ENCODE measurements at places on chromosomes 1 and 21.

GRCh38 chr1:22508329-22508728, 55.0 kb upstream of the EPHA8 start:
- no peak for DNase-seq

DNA sequence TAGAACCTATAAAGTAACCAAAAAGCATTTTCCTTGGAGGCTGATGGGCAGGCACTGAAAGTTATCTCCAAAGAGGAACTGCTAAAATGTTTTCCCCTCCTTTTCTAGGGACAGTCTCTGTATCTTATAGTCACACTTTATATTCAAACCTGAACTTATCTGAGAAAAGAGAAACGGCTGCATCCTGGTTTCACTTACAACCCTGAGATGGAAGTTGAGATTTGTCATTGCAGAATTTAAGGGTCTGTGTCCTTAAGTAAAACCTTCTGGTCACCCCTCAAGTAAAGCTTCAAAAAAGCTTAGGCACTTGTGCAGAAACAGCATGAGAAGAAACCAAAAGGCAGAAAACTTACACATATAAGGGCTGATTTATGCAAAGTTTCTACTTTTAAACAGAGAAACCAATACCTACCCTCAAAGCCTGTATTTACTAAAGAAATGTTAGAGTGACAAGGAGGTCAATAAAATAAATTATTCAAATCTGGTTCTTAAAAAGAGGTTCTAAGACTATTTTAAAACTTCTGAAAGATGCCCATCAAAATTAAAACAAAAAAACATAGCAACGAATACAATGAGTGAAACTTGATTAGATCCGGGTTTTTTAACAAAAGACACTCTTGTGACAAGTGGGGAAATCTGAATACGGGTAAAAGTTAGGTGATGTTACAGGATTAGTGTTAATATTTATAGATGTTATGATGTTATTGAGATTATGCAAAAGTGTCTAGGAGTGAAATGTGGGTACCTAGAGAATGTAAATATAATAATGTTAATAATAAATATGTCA, 9.9 kb downstream of the CD58 start:
- DNase-seq, result no peak

GRCh38 chr1:165403835-165404482, 41.0 kb downstream of the RXRG start:
- no peak for DNase-seq

DNA sequence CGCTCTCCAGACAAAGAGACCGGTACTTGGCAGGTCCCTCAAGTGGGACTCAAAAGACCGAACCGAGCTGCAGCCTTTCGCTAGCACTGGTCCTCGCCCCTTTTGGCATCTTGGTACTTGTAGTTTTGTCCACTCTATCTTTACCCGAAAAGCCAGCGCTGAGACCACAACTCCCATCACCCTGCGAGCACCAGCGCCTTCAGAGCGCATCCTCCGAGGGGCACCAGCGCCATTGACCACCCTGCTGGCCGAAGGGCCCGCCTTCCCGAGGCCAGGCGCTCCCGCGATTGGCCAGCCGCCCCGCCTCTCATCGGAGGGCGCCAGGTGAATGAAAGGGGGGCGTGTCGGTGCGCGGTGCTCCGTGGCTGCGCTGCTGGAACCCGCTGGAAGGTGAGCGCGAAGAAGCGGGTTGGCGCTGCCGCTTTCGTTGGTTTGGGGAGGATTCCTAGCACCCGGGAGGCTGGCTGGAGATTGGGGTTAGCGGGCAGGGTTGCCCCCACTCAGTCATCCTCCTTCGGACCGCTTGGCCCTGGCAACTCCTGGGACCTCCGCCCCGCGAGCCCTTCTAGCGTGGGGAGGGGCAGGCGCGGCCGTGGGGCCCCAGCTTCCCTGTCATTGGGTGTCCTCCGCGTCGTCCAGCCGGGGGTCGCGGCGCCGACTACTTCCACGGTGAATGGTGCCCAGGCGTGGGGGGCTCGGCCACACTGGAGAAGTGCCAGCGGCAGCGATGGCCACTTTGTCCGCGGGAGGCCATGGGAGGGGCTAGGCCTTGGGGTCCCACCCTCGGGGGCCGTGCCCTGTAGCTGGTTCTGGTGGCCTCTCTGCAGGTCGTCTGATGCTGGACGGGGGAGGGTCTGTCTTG, at the start of gene ZBTB8B:
TSS of gene ZBTB8B (plus strand) at position 357 of the 862 bp plus-strand sequence. CDS start 5,553 bp downstream, outside the sequence.
- DNase-seq, result peak; percentile 91

- DNase-seq, result no peak
These were observed 176.7 kb downstream of the CAMTA1 start for GRCh38 chr1:6961905-6962477.

- DNase-seq, result no peak
These were observed 22.9 kb downstream of the ATP2B4 start for GRCh38 chr1:203649551-203649998.

GRCh38 chr1:23581219-23581618, 21.9 kb upstream of the ID3 start:
- no peak for DNase-seq

- DNase-seq, result peak; percentile 26
These were observed 119.0 kb downstream of the GREM2 start for GRCh38 chr1:240492832-240493440.

DNA sequence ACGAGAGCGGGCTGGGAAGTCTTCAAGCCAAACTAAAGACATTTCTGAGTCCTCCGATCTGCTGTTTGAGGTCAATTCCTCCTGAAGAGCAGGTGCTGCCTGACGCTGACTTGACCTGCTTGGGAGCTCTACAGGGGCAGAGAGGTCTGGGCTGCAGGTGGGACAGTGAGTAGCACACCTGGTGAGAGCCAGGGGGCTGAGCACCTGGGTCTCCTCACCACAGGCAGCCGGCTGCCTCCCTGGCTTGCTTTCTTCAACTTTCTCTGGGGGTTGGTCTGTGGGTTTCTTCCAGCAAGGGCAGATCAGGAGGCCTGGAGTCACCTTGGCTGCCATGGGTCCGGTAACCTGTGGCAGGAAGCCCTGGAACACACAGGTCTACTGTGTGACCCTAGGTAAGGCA, 107.4 kb upstream of the EDN2 start:
- no peak for DNase-seq

DNA sequence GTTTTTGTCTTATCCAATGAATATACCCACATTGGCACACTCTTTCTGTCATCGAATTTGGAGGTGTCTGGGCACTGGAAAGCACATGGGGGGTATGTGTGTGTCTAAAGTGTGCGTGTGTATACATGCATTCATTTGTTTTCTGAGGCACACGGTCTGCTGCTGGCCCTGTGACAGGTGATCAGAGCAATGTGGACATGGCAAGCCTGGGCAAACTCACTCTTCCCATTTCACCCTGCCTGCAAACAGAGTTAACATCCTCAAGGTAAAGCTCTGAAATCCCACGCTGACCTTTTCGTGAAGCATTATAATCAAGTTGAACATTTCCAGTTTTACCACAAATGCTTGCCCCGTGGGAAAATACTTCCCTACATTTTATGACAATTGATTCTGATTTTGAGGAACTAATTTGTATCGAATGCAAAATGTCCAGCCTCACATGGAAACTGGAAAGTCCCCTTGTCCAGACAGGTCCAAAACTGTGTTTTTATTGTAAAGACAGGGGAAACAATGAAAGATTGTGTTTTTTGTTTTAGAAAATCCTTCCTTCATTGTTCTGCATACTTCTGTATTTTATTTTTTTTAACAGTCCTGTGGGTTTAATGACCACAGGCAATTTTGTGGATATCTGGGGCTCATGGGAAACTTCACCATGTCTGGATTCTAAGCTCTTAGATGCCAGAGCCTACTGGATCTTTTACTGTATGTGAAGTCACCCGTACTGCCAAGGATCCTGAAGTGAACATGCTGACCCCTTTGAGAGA, 160.9 kb downstream of the PBX1 start:
- no peak for DNase-seq

DNA sequence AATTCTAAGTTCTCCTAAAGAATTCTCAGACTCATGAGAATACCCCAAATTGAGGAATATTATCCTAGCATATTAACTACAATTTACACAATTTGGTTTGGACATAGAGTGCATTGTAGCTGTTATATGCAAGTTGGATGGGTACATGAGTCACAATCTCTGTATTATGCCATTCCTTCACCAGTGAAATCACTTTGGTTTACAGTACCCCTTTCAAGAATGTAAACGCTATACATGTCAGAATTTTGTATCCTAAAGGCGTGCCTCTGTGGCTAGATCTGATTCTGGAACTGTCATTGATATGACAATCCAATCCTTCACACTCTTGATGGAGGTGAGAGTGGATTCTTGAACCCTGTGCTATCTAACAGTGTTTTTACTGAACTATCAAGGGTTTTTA, 6.7 kb upstream of the IL10RB start:
- DNase-seq, result no peak

GRCh38 chr1:185732951-185733350, 1.2 kb upstream of the HMCN1 start:
- DNase-seq, result no peak

DNA sequence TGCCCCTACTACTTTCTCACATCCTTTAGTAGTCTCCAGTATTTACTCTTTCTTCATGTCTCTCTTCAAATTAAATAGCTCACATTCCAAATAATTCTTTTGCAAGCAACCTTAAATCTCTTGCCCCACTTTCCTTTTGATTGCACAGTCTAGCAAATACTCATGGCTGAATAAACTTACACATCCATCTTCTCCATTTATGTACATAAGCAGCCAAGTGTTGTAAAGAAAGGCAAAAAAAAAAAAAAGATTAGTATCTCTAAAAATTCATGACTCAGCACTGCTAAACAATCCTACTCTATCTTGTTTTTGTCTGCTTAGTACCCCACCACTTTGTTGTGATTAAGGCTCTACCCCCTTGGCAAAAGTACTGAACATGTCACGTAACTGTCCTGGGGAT, 42.6 kb downstream of the F13B start:
- DNase-seq, result no peak

- no peak for DNase-seq
These were observed 86.8 kb upstream of the SERBP1 start for GRCh38 chr1:67517046-67517445.

DNA sequence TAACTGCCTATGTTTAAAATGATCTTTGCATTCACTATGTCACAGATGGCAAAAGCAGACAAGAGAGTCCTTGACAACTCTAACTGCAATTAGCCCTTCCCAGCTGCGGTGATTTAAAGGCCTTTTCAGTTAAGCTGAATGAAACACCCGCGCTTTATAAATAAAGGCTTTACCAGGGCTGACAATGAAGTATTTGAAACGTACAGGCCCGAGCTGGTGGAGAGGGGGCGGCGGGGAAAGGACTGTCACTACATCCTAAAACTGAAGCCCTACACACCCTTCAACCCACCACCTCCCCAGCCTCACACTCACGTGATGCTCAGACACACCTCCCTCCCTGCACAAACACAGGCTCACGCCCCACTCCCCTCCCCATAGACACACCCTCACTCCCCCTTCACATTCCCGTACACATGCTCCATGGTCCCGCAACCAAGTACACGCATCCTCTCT, 45.5 kb downstream of the GRIK3 start:
- DNase-seq, result no peak

- DNase-seq, result no peak
These were observed 91.1 kb upstream of the NR5A2 start for GRCh38 chr1:199936441-199936840.

DNA sequence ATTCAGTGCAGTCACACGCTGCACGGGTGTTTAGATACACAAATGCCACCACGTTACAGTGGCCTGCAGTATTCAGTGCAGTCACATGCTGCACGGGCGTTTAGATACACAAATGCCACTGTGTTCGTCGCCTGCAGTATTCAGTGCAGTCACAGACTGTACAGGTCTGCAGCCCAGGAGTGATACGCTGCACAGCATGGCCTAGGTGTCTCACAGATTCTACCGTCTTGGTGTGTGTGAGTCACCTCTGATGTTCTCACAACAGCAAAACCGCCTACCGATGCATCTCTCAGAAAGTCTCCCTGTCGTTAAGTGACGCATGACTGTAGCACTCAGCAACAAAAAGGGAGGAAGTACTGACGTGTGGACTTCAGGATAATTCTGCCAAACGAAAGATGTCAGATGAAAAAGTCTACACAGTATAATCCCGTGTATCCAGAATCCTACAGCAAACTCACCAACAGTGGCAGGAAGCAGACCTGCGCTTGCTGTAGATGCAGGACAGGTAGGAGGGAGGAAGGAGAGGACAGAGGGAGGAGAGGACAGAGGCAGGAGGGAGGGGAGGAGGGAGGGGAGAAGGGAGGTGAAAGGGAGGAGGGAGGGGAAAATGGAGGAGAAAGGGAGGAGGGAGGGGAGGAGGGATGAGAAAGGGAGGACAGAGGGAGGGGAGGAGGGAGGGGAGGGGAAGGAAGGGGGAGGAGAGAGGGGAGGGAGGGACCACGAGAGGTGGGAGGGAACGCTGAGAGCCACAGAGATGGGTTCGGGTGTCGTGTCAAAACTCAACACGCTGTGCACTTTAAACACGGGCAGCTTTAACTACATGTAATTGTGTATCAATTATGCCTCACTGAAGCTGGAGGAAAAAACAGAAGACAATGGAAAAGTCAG, 36.3 kb upstream of the PCBP3 start:
- no peak for DNase-seq

DNA sequence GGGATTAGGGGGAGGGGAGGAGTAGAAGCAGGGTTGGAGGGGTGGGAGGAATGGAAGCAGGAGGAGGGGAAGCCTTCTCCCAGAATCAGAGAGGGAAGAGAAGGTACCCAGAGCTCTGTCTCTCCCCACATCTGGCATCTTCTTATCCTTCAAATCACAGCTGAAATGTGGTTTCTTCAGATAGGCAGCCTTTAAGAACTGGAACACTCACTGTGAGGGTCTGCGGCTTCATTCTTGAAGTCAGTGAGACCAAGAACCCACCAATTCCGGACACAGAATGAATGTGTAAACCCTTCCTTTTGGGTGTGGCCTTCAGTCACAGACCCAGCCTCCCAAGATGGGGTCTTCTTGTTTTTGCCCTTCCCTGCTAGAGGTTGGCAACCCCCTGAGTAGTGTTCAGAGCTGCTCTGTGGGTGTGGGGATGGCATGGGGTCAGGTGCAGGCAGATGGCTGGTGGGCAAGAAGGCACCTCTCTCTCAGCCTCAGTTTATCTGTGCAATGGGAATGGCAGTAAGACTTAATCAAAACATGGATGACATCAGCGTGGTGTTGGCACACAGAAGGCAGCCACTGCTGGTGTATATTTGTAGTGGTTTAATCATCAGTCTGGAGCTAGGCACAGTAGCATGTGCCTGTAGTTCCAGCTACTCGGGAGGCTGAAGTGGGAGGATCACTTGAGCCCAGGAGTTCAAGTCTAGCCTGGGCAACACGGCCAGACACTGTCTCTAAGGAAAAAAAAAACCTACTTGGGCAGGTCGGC, 7.2 kb downstream of the FAAH start:
- no peak for DNase-seq

GRCh38 chr1:202203238-202204039, 9.8 kb downstream of the LGR6 start:
- DNase-seq, result no peak

DNA sequence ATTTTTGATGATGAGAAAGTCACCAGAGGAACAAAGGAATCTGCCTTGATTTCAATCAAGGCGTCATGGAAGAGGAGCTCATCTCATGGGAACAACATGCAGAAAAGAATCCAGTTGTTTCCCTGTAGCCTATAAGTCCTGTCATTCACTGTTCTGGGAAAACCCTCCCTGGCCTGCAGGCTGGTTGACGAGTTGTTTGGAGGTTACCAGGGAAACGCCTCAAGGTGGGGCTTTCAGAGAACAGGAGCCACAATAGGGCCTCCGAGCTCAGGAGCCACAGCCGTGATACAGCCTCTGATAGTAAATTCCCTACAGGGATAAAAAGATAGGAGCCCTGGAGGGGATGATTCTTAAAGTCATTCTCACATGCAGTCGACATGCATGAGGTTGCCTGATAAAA, 135.2 kb downstream of the PSMG1 start:
- no peak for DNase-seq

GRCh38 chr1:11434501-11434900, 44.5 kb upstream of the DISP3 start:
- DNase-seq, result no peak

- DNase-seq, result no peak
These were observed 50.4 kb upstream of the GPR37L1 start for GRCh38 chr1:202072211-202072765.

All from frontal cortex (tissue), 4 donors.